ENCODE measurements at places on chromosomes 1 and 21.
A peak's percentile ranks its signal among the peaks of the same experiment; 100 is the strongest.

GRCh38 chr1:218529646-218530300, 184.6 kb downstream of the TGFB2 start:
- DNase-seq: no peak

- no peak for DNase-seq
These were observed 1844.7 kb downstream of the NCAM2 start for GRCh38 chr21:22842875-22843274.

- no peak for DNase-seq
These were observed 235.3 kb downstream of the FAF1 start for GRCh38 chr1:50724626-50725286.

DNA sequence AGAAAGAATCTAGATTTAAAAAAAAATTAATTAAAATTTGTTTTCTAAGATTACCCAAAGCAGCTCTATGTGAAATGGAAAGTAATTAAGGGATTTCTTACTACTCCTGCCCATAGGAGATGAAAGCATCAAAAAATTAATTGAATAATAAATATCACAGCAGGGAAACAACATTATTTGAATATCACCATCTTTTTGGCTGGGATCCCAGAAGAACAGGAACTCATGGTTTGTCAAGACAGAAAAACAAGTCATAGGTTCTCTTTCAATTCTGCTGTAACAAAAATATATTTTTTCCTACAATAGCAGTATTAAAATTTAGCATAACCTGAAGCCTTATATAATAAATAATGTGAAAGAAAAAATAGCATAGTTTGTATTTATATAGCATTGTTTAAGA, 1713.4 kb downstream of the NCAM2 start:
- DNase-seq: no peak

GRCh38 chr1:24975391-24975790, 45.3 kb upstream of the RUNX3 start:
- no peak for DNase-seq

DNA sequence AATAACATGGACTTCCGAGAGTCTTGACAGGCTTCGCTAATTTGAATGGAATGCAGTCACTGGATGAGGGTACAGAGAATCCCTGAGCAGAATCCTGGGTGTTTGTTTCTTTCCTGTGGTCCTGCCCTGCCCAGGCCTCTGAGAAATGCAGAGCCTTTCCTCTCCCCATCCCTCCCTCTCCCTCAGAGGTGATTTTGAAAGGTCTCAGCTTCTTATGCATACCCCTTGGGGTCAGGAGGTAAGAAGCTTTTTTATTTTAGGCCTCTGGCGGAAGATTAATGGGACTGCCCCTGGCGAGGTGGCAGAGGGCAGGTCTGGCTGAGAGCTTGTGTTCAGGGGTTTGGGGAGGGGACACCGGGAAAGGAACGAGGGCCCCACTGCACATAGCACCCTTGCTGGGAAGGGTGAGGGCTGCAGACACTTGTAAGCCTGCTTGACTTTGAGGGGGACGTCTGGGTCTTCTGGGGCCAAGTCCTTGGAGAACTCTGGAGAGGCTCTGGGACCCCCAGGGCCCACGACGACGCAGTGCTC, 116.5 kb upstream of the SLC45A1 start:
- DNase-seq: no peak

DNA sequence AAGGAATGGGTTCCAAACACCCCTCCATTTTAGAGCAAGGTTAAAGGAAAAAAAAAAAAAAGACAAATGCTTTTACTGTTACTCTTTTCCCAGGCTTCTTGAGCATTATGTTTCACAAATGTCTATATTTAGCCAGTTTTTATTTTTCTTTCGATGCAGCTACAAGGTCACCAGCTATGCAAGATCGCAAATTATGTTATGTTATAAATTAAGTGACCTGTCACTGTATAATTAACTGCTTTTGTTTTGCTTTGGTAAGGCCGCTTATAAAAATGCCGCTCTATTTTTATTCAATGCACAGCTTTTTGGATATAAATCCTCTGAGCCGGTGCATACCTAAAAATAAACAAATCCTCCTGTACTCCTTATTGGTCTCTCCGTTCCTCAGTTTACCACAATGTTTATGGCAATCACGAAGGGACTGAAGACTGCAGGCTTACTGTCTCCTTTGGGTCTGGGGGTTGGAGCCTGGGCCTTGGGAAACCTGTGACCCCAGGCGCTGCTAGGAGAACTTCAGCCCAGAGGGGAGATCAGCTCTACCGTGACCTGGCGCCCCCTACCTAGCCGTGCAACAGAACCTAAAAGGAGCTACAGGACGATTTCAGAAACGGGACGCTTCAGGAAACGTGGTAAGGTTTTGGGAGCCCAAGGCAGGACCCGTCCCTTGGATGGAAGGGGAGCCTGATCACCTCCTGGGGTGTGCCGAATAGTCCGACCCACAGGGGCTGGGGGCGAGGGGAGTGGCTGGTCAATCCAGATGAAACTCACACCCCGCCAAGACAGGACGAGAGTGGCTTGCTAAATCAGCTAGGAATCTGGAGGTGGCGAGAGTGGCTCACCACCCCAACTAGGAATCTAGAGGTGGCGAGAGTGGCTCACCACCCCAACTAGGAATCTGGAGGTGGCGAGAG, 101.2 kb upstream of the CD55 start:
- no peak for DNase-seq

DNA sequence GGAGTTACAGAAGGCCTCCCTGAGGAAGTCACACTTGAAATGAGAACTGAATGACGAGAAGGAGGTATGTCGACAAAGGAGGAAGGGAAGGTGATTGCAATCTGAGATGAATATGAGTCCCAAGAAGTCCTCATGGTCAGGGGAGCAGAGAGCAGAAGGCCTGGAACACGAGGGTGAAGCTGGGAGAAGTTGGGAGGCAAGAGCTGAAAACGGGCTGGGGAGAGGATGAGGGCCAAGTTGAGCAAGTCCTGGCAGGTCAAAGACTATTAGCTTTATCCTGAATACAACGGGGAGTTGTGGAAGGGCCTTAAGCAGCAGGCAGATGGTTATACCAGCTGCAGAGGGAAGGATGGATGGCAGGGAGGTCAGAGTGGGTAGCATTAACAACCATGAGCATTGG, 89.5 kb downstream of the KCNJ15 start:
- DNase-seq: no peak

- DNase-seq: no peak
These were observed 28.5 kb upstream of the SELENON start for GRCh38 chr1:25771221-25772114.

DNA sequence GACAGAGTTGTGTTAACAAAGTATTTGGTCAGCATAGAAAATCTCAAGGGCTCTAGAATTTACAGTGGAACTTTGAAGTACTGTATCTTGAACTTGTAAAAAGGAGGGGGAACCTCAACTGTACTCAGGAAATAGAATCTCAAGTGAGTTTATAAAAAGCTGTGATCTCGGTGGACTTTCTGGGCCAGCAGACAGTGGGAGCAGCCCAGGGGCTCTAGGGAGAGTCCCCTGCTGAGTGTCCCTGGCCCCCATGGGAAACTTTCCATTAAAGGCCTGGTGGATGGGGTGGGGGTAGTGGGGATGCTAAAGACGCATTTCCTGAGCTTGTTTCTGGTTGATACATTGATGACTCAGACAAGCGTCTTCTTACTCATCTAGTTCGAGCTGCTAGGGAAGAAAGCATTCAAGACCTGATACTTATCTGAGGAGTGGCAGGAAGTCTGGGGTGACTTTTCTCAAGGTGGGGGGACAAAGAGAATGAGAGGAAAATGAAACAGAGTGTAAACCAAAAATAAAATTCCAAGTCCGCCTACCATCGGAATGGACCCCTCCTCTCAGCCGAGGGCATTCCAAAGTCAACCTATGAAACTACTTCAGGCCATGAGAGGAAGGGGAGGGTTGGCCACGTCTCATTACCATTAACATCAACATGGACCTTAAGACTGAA, 65.5 kb downstream of the NID1 start:
- DNase-seq: peak; percentile 56

- DNase-seq: no peak
These were observed 73.4 kb upstream of the SERTAD4 start for GRCh38 chr1:210159211-210159610.

- DNase-seq: no peak
These were observed 6.3 kb downstream of the NME7 start for GRCh38 chr1:169361281-169361680.

DNA sequence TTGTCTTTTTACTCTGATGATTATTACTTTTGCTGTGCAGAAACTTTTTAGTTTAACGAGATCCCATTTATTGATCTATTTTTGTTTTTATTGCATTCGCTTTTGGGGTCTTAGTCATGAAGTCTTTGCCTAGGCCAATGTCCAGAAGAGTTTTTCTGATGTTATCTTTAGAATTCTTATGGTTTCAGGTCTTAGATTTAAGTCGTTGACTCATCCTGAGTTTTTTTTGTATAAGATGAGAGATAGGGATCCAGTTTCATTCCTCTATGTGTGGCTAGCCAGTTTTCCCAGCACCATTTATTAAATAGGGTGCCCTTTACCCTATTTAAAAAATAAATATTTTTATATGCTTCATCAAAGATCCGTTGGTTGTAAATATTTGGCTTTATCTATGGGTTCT, 13.2 kb downstream of the MAN1C1 start:
- no peak for DNase-seq

- DNase-seq: no peak
These were observed 7.2 kb downstream of the CBR1 start for GRCh38 chr21:36076878-36077655.

DNA sequence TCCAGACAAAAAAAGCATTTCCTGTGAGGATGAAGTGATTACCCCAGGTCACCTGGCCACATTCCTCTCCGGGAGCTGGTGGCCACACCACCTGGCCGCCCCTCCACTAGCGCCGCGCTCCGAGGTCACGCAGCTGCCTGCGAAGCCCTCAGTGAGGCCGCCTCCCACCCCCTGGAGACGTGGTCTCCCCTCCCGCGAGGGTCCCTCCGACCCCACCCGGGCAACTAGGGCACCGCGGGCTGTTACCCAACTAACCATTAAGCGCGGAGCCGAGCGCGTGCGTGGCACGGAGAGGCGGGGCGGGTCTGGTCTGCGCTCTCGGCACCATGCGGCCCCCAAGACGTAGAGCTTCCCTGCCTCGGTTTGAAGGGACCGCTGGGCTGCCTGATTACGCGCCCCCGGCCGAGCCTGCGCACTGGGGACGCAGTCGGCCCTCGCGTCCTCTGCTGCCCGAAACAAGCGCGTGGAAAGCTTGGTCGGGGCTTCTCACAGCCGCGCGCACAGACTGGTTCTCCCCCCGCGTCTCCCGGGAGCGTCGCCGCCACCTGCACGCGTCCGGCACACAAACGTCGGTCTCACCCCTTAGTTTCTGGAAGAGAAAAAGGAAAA, 106.5 kb downstream of the SLC16A1 start:
- no peak for DNase-seq

- no peak for DNase-seq
These were observed 20.8 kb downstream of the FRRS1 start for GRCh38 chr1:99745684-99746083.

DNA sequence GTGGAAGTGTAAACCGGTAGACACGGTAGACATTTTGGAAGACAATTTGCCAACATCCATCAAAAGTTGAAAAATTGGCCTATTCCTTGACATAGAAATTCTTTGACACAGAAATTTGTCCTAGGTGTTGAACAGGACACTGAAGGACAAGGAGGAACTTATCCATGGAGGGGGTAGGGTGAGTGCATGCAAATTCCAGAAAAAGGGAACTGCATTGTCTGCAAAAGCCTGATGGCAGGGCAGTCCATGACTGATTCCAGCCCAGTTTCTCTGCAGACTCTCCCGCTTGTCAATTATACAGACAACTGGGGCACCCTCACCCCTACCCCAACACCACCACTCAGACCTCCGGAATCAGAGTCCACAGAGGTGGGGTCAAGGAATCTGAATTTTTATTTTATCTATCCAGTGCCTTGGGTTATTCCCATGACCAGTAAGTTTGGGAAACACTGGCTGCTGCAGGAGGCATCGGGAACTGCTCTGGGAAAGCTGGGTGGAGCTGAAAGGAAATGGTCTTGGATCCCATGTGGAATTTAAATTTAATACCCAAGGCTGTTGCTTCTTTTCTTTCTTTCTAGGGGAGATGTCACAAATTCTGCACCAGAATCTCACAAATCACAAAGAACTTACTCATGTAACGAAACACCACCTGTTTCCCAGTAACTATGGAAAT, 103.3 kb upstream of the SLC45A1 start:
- DNase-seq: no peak

GRCh38 chr21:37800456-37801061, 115.7 kb downstream of the KCNJ6 start:
- no peak for DNase-seq

GRCh38 chr1:37853157-37853556, 6.2 kb downstream of the MTF1 start:
- DNase-seq: no peak

GRCh38 chr1:34806396-34806795, 13.6 kb downstream of the GJA4 start:
- no peak for DNase-seq

DNA sequence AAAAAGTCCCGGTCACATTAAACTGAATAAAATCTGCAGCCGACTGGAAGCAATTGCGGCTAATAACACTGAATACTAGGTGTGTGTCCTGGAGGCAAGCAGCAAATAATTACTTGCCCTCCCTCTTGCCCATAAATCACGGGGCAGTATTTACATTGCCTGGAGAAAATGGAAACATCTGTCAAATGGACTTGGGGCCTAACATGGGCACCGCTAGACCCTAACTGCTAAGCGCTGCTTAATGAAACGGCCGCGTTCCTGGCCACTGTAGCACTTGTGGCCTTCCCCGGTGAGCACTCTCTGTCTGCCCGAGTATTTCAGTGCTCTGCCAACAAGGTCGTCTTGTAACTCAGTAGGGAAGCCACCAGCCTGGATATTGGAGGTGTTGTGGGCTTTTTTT, 23.9 kb upstream of the KNCN start:
- no peak for DNase-seq

- DNase-seq: no peak
These were observed 40.5 kb upstream of the IFNAR2 start for GRCh38 chr21:33189237-33189636.

GRCh38 chr1:199561334-199561733, 466.2 kb upstream of the NR5A2 start:
- DNase-seq: no peak

DNA sequence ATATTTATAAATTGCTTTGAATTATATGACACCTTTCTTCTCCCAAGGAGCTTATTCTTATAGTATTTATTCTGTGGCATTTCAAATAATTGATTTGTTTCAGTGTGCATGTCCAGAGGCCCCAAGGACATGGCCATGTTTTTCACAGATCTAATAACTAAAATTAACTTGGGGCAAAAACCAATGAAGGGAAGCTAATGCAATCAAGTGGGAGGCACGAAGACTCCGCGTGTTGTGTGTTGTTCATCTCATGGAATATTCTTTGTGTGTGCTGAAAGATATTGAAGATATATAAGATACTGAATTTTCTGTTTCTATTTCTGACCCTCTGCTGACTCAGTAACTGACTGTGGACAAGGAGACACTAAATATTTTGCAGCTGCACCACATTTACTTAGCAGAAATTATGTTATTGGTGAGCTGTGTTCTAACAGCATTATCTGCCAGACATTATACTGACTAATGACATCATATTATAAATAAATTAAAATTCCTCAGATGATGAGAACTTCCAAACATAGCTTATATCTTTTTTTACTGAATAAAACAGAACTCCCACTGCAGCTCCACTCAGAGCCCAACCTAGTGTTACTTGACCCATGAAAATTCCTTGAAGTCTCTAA, 519.3 kb upstream of the CXADR start:
- DNase-seq: no peak

- DNase-seq: no peak
These were observed 155.7 kb downstream of the PTPRC start for GRCh38 chr1:198794498-198794897.

GRCh38 chr21:33968995-33969348, 53.4 kb upstream of the ATP5PO start:
- no peak for DNase-seq

Data from activated T-cell treated with anti-CD3 and anti-CD28 coated beads for 48 hours (primary cell).